ENCODE measurements at places on chromosomes 7 and 10.

GRCh38 chr7:148020679-148021078, 569.9 kb upstream of the C7orf33 start:
- H3K4me1 ChIP-seq: no peaks in the 10 kb centered on the region
- no peaks in the 10 kb centered on the region for H3K27me3 ChIP-seq
- H3K36me3 ChIP-seq: no peaks in the 10 kb centered on the region
- no peak overlapping the region for H3K4me3 ChIP-seq

GRCh38 chr7:138468244-138469123, 8.4 kb downstream of the TRIM24 start:
- no peaks in the 10 kb centered on the region for H3K4me1 ChIP-seq
- no peak overlapping the region for H3K4me3 ChIP-seq
- no peak overlapping the region for H3K27ac ChIP-seq

- H3K36me3 ChIP-seq: no peaks in the 10 kb centered on the region
- H3K4me1 ChIP-seq: no peaks in the 10 kb centered on the region
- no peaks in the 10 kb centered on the region for H3K27me3 ChIP-seq
- no peak overlapping the region for H3K4me3 ChIP-seq
- no peak for DNase-seq
These were observed 368.8 kb upstream of the ZMIZ1 start for GRCh38 chr10:78699971-78700370.

GRCh38 chr10:122754491-122755235, 55.0 kb upstream of the C10orf120 start:
- H3K36me3 ChIP-seq: no peaks in the 10 kb centered on the region
- H3K4me1 ChIP-seq: no peaks in the 10 kb centered on the region
- no peak overlapping the region for H3K4me3 ChIP-seq
- no peaks in the 10 kb centered on the region for H3K27me3 ChIP-seq
- no peak overlapping the region for H3K27ac ChIP-seq
- DNase-seq: no peak

DNA sequence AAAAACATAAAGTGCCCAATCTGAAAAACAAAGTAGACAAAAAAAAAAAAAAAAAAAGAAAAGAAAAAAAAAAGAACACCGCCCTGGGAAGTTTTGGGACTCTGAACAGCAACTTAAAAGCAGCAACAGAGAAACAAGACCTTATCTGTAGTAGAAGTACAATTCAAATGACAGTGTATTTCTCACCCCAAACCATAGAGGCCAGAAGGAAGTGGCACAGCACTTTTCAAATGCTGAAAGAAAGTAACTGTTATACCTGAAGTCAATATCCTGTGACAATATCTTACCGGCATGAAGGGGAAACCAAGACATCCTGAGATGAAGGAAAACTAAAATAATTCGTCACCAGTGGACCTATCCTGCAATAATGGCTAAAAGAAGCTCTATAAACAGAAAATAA, 112.1 kb downstream of the DNAJC1 start:
- H3K4me1 ChIP-seq: no peaks in the 10 kb centered on the region
- no peaks in the 10 kb centered on the region for H3K36me3 ChIP-seq
- H3K4me3 ChIP-seq: no peak overlapping the region
